HCT116 (cell line): ENCODE measurements at places on chromosomes 7 and 10.

DNA sequence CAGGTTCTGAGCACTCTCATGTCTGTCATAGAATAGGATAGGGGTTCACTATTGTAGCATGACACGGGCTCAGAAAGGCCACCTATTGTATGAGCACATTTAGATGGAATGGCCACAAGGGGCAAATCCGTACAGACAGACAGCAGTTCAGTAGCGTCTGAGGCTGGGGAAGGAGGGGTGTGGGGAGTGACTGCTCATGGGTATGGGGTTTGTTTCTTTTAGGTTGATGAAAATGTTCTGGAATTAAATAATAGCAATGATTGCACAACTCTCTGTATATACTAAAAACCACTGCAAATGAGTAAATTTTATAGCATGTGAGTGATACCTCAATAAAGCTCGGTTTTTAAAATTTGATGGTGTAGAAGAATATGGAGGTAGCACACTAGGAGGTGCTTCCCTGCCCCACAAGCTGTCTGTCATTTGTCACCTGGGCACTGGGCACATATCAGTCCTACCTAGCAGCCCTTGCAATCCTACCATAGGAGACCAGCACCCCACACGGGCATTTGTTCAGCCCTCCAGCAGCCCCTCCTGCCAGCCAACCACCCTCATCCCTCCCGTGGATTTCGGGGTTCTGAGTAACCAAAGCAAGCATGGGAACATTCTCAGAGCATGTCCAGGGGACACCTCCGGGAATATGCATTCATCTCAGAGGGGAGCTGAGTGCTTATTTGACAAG lies 35.2 kb downstream of the KCNMA1 start:
- DNase-seq, result no peak

- no peak for DNase-seq
These were observed 448.8 kb downstream of the DNAJB6 start for GRCh38 chr7:157785486-157786186.

DNA sequence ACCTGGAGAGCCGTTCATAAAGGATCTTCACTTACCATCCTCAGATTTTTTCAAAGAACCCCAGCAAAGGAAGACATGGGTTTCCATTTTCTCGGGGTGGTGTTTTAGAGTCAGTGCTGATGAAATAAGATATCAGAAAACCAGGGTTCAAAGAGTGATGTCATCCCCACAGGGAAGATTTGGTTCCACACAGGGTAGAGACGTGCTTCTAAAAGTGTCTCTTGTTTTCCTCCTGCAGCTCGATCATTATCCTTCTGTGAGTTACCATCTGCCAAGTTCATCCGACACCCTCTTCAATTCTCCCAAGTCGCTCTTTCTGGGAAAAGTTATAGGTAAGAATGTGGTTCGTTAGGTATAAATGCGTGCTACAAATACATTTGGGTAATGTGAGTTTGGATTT lies 323.8 kb upstream of the C7orf33 start:
- DNase-seq, result no peak

GRCh38 chr10:126849646-126850045 lies 55.6 kb upstream of the DOCK1 start:
- no peak for DNase-seq

GRCh38 chr7:98568891-98569290 lies 48.2 kb upstream of the NPTX2 start:
- no peak for DNase-seq

DNA sequence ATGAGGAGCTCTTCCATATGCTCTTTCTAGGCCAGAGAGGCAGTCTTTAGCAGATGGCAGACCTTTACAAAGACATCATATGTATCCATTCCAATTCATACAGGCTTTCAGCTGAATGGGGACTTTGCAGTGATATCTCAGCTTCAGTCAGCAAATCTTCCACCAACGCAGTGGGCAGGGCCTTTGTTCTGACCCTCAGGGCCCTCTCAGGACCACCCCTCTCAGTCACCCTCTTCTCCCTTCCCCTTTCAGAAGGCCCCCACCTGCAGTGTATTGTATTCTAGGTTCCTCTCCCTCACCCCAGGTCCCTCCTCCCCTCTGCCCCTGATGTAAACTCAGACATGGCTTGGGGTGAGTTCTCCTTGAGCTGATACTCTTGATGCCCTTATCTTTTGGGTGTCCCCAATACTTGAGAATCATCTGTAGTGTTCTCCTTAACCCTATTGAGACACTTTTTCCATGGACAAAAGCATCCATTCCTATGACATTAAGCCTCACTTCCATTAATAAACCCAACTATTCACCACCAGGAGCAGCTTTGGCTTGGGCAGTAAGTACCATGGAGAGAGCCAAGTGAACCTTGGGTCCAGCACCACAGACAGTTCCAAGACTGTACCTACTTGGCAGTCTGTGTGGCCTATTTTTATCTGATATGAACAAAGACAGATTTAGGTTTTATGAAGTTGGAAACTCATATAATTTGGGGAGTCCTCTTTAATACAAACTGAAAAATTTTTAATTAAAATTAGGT lies 62.7 kb downstream of the ADCYAP1R1 start:
- no peak for DNase-seq

DNA sequence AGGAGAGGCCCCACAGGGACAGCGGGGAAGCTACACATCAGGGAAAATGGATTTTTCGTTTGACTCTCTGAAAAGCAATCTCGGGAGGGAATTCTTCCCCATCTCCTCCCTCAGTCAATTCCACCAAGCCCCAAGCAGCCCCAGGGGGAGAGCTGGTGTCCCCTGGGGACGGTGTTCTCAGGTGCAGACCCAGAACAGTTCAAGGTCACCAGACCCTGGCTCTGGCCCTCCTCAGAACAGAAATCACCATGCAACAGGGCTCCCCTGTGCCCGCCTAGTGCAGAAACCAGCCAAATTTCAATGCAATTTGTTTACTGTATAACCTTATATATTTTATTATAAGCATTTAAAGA lies 34.1 kb downstream of the GSDME start:
- DNase-seq, result no peak

DNA sequence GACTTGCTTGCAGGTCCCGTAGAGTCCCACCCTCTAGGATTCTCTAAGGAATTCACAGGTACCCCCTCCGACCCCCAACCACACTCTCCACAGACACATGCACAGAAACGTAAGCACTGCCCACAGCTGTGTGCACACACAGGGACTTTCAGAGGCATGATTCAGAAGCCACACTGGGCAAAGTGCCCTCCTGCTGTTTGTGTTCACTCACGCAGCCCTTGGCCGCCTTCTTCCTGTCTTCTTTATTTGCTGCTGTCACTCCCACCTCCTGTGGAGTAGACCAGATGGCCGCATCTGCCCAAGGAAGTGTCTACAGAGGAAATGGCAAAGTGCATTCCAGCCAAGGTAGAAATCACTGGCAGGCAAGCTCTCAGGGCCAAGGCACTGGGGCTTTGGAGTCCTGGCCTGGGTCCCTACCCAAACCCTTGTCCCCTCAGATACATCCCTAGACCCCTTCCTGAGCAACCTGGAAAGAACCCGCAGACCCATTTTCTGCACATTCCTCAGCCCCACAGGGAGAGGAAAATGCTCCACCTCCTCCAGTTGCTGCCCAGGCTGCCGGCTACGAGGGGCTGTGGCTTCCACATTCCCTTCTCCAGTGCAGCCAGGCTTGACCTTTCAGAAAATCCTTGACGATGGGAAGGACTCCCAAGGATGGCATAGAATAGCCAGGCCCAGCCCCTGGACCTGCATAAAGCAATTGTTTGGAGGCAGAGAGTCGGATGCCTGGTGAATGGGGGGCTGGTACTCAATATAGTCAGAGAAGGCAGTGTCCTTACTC lies 21.6 kb upstream of the GIMAP8 start:
- no peak for DNase-seq
